ENCODE measurements at places on chromosomes 2 and 18.
A peak's percentile ranks its signal among the peaks of the same experiment; 100 is the strongest.

DNA sequence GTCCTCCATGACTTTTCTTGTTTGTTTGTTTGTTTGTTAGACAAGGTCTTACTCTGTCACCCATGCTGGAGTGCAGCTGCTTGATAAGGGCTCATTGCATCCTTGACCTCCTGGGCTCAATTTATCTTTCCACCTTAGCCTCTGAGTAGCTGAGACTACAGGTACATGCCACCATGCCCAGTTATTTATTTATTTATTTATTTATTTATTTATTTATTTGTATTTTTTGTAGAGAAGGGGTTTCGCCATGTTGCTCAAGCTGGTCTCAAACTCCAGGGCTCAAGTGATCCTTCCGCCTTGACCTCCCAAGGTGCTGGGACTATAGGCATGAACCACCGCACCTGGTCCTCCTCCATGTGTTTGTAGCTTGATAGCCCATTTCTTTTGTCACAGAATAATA, 37.9 kb downstream of the NBEAL1 start:
- no peak for DNase-seq

- DNase-seq = no peak
These were observed 64.5 kb upstream of the ZCCHC2 start for GRCh38 chr18:62458346-62458745.

GRCh38 chr2:236944561-236944960, 141.1 kb upstream of the COPS8 start:
- DNase-seq = no peak

DNA sequence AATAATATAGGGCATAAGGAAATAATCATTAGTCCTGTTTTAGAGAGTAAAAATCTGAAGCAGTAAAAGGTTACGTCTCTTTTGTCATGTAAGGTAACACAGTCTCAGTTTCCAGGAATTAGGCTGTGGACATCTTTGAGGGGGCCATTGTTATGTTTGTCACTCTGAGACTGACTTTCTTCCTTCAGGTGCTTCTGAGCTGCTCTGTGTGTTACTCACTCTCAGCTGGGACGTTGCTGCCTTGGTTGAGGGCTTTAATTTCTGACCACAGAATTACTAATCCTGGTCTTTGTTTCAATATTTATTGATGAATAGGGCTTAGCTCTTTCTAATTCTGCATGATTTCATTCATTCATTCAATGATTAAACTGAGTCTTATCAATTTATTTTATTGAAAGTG, 55.9 kb upstream of the SLC38A11 start:
- DNase-seq = no peak

GRCh38 chr2:237603718-237604362, 13.3 kb upstream of the RAB17 start:
- DNase-seq = peak; percentile 77

GRCh38 chr2:119862127-119862889, 102.6 kb downstream of the PTPN4 start:
- no peak for DNase-seq
